ENCODE measurements at places on chromosomes 13 and 19. TPM values are rescaled to one million over a fixed set of nuclear protein-coding genes. Genes with fewer than 3 reads are reported as not detected.

Gene INSR
- total RNA-seq = 1.4 TPM

Gene NAPSA
- 16.1 TPM for total RNA-seq

Gene CRX
- not detected for total RNA-seq

Gene MYBPC2
- 0.45 TPM for total RNA-seq

Gene RUBCNL
- total RNA-seq = 1.9 TPM

Gene DZIP1
- 1.1 TPM for total RNA-seq

Gene LSR
- 40.6 TPM for total RNA-seq

Gene LGALS7B
- total RNA-seq = not detected

Gene TGFBR3L
- 3.2 TPM for total RNA-seq

Gene CD22
- 3.0 TPM for total RNA-seq

Gene SIGLEC10
- total RNA-seq = not detected

Gene KLK4
- total RNA-seq = not detected

Gene SH2D3A
- 25.7 TPM for total RNA-seq

Gene ANGPTL8
- not detected for total RNA-seq

Gene SULT2A1
- not detected for total RNA-seq

Gene ABHD8
- 4.1 TPM for total RNA-seq

Gene ZNF426
- total RNA-seq = 18.8 TPM

Gene KLK12
- not detected for total RNA-seq

Gene COG3
- total RNA-seq = 17.1 TPM

Gene FXYD1
- total RNA-seq = 1.1 TPM

Gene RFC3
- total RNA-seq = 78.5 TPM

Gene ZNF225
- 3.8 TPM for total RNA-seq

Gene IRGC
- not detected for total RNA-seq

Gene NCAN
- total RNA-seq = not detected

Gene SIAH3
- total RNA-seq = 0.30 TPM

Gene PRR22
- 14.3 TPM for total RNA-seq

Gene MEIOSIN
- 0.08 TPM for total RNA-seq

Gene SYT5
- not detected for total RNA-seq

Gene SWSAP1
- total RNA-seq = 2.2 TPM

Gene ZNF565
- total RNA-seq = 1.7 TPM

Gene RNF17
- not detected for total RNA-seq

Gene KRTDAP
- total RNA-seq = not detected

Gene IGLON5
- 0.18 TPM for total RNA-seq

Gene MTMR6
- 15.6 TPM for total RNA-seq

Gene RFPL4A
- not detected for total RNA-seq

Gene DACH1
- not detected for total RNA-seq

Gene ZNF730
- 1.4 TPM for total RNA-seq

Gene KIR3DL1
- not detected for total RNA-seq

Gene ZNF296
- total RNA-seq = 5.4 TPM

Gene OXGR1
- not detected for total RNA-seq

Gene PSPC1
- 88.7 TPM for total RNA-seq

Gene VAV1
- 65.2 TPM for total RNA-seq

Gene MTUS2
- not detected for total RNA-seq

Gene ZNF880
- total RNA-seq = 15.0 TPM

Gene COL4A1
- not detected for total RNA-seq

Gene CACNG8
- total RNA-seq = not detected

Gene CRB3
- total RNA-seq = 2.5 TPM

Gene ANO8
- 2.5 TPM for total RNA-seq

Gene SACS
- 47.5 TPM for total RNA-seq

Gene ACTMAP
- 15.6 TPM for total RNA-seq

Gene GGACT
- 5.3 TPM for total RNA-seq

Gene FFAR2
- total RNA-seq = not detected

Gene SEMA6B
- total RNA-seq = not detected

Gene OVOL3
- total RNA-seq = not detected

Gene RFX1
- 9.9 TPM for total RNA-seq

Gene TMPRSS9
- not detected for total RNA-seq

Gene TLE2
- total RNA-seq = 1.4 TPM

Gene FGF22
- total RNA-seq = not detected

Data from activated naive CD8-positive, alpha-beta T cell treated with anti-CD3 and anti-CD28 coated beads for 36 hours (primary cell).